ENCODE measurements at places on chromosomes 6 and 20.

- DNase-seq, result no peak
Observed at GRCh38 chr6:39867592-39867991, 66.7 kb downstream of the MOCS1 start.

DNA sequence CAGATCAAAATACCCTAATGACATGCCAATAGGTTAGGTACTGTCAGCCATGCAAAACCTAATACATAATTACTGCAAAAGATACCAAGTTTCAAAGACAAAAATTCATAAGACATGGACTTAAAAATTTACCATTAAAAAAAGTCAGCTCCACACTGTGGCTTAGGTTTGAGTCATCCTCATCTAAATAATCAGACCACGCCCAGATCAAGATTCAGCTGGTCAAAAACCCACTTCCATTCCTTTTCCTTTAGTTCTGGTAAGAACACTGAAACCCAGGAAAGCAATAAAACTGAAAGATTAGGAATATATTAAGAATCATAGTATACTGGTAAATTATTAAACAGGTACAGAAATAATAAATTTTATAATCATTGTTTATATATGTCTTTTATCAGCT lies 81.0 kb upstream of the ASF1A start:
- DNase-seq, result no peak

DNA sequence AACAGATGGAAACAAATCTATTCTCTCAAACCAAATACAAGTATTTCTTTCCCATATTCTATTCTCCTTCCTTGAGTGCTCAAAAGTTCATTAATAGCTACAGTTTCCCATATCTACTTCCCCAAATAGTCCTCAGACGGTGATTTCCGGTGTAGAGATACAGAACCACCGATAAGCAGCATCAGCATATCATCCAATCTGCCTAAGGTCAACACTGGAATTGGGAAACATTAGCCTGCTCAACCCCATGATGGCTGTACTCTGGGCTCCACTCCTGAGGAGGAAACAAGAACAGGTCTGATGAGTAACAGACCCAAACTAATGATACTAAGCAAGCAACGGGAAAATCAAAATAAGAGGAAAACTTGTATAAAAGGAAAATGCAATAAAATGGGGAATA lies 115.6 kb downstream of the EPB41L2 start:
- no peak for DNase-seq

GRCh38 chr20:49753133-49753532 lies 39.5 kb upstream of the B4GALT5 start:
- DNase-seq, result no peak

GRCh38 chr6:46781478-46782378 lies 11.5 kb upstream of the MEP1A start:
- no peak for DNase-seq

DNA sequence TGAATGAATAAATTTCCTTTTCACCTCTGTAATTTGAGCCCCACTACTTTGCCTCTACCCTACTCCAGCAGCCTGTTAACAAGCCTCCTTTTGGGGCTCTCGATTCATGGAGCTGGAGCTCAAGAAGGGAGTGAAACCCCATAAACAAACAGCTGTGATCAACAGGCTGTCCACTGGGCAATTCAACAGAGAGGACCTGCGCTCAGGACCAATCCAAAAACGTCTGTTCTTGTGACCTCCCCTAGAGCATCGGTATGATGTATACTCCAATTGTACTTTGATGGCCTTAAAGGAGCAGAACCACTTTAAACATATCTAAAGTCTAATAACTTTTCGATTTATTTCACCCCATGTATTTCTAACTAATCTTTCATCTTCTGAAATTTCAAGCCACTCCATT lies 37.4 kb downstream of the HIVEP2 start:
- no peak for DNase-seq

- no peak for DNase-seq
Observed at GRCh38 chr6:35216851-35217811, 3.4 kb downstream of the SCUBE3 start.

DNA sequence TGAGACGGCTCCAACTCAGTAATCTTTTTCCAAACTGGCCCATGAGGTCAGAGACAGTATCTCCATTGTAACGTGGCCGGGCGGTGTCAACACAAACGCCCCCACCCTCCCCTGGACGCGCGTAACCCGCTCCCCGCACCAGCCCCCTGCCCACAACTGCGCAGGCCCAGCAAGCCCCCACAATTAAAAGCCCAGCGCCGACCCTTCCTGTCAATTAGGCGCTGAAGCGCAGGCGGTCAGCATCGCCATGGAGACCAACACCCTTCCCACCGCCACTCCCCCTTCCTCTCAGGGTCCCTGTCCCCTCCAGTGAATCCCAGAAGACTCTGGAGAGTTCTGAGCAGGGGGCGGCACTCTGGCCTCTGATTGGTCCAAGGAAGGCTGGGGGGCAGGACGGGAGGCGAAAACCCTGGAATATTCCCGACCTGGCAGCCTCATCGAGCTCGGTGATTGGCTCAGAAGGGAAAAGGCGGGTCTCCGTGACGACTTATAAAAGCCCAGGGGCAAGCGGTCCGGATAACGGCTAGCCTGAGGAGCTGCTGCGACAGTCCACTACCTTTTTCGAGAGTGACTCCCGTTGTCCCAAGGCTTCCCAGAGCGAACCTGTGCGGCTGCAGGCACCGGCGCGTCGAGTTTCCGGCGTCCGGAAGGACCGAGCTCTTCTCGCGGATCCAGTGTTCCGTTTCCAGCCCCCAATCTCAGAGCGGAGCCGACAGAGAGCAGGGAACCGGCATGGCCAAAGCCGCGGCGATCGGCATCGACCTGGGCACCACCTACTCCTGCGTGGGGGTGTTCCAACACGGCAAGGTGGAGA lies at the start of the genes HSPA1A and HSPA1L:
TSS of gene HSPA1A (plus strand) at position 519 of the 814 bp plus-strand sequence. CDS start at position 733, 214 bp downstream.
TSS of gene HSPA1L (minus strand) at position 259 of the 814 bp plus-strand sequence. CDS start 3,311 bp downstream, outside the sequence.
- peak; percentile 45 for DNase-seq

DNA sequence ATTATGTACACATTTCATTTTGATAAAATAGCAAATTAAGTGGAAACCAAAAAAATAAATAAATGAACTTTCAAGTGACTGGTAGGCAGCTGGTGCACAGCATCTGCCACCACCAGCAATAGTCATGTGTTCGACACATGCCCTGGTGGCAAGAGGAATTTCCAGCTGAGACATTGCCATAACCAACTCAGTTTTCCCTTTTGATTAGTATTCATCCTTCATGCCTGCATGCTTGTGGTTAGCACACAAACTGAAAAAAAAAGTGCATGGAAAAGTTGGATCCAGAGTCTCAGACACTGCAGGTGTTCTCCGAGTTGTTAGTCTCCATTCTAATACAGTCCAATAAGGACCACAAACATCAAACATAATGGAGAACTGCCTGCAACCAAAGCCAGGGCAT lies 156.0 kb upstream of the SOX4 start:
- DNase-seq, result no peak

DNA sequence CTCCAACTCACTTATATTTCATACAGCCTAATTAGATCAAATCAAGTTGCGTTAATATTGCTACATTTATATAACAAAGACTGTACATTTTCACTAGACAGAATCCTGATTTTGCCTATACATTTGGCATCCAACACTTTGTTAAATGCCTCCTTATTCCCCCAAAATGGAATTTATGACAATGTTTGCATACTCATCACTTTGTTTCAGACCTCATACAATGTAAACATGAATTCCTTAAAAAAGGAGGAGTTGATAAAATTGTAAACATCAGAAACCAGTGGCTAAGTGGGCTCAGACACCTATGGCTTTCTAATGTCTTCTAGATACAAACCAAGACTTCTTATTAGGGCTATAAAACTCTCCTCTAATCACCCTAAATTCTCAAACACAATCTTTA lies 87.3 kb downstream of the CHD6 start:
- DNase-seq, result no peak

DNA sequence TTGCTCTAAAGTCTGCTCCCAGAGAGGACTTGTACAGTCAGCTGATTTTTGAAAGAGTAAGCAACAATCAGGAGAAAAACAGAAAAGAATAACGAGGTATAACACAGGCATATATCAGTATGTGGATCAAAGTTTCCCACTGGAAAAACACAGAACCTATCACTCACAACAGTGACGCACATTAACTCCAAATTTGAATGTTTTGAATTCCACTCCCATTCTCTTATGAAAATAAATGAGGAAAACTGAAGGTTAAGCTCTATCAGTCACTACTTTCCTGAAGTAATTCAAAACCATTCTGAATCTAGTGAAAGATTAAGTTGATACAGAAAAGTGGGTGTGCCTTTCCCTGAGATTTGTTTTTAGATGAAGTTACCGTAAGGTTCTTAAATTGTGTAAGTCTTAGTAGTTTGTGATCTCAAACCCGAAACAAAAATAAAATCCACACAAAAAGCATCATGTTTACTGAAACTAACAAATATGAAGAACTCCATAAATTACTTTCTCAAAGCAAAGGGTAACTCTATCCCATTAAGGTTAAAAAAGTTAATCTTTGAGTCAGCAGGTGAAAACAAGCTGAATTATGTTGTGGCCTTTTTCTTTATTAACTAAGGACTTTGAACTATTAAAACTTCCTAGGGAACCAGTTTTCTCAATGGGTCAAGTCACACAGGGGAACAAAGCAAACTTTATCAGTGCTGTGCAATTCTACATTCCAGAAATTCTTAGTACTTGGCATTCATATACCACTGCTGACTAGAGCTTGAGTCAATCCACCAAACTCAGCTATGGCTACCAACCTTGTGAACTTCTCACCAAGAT lies 115.7 kb downstream of the OGFRL1 start:
- no peak for DNase-seq

- peak; percentile 5 for DNase-seq
Observed at GRCh38 chr6:25652007-25652515, at the start of gene SCGN. TSS of gene SCGN (plus strand) at chr6:25652215. CDS start at chr6:25652404, 189 bp downstream.

DNA sequence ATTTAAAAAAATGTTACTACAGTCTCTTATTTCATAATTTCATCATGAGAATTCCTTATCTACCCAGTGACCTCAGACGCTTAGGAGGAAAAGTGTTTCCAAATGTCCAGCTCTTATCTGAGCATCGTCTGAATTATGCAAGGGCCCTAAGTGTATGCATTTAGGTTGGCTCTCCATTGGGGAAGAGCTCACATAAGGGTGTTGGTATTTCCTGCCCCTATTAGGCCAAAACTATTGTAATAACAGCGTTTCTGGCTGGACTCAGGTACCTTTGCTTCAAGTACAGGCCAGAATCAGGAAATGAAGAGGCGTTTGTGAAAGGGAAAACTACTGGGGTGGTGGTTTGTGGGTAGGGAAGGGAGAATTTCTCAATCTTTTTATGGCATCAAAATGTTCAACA lies 40.4 kb upstream of the SGK1 start:
- DNase-seq, result no peak

- no peak for DNase-seq
Observed at GRCh38 chr20:21113697-21114096, 7.5 kb upstream of the LINC00237 start.

DNA sequence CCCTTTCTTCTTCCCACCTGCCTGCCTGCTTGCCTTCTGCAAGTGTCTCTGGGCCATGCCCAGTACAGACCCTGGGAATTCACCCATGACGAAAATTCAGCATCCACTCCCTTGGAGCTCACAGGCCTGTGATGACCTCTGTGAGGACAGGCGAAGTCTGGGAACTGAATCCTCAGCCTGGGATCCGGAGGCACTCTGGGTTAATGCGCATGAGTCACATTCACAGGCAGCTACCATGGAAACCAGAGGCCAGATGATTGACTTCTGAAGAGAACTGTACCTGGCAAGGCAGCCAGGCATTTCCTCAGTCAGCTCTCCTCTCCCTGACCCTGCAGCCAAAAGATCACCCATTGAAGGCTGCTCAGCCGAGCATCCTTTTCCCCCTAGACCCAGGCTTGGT lies 41.0 kb downstream of the SLC9A8 start:
- no peak for DNase-seq

DNA sequence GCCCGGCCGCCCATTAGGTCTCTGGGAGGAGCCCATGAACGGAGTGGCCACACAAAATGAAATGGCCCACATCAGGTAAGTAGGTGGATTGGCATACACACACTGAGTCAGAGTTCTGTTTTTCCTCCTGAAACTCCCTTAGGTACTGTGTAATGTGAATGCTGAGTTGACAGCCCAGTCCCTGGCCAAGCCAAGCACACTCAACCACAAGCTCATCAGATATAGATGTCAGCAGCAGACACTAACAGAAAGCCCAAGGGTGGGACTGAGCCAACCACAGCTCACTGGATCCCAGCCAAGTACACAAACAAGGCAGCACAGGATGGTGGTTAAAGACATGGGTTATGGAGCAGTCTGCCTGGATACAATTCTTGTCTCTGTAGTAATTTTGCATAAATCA lies 403.4 kb downstream of the GJA1 start:
- no peak for DNase-seq

DNA sequence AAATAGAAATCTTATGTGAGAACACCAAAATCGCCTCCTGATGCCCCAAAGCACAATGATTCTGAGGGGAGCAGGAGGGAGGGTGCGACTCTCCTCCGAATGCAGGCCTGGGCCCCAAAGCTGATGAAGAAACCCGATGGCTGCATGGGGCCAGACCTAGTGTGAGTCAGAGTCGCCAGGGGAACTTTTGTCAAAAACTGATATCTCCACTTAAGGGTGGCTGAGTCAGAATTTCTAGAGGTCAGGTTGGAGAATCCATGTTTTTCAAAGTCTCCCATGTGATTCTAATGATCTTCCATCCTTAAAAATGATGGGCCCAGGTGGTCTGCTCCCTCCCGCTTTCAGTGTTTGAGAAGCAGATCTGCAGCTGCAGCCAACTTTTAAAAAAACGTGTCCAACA lies 172.8 kb downstream of the BACH2 start:
- no peak for DNase-seq

GRCh38 chr6:11357285-11357684 lies 124.8 kb upstream of the NEDD9 start:
- DNase-seq, result no peak

DNA sequence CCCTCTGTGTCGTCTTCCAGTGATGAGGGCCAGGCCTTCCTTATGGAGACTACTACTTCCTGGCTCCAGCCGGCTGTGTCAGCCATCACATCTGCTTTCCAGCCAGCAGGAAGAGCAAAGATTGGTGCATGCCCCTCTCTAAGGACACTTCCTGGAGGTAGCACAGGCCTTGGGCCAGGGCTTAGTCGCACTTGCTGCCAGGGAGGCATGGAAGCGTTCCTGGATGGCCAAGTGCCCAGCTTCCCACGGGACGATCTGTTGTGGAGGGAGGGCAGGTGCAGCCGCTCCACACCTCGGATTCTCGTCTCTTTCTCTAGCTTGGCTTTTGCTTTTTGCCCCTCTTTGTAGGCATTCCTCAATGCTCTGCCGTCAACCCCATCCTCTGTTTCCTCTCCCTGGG lies 11.9 kb downstream of the ERMARD start:
- DNase-seq, result no peak

- no peak for DNase-seq
Observed at GRCh38 chr20:52540509-52540908, 348.9 kb upstream of the ZFP64 start.

- no peak for DNase-seq
Observed at GRCh38 chr6:21053612-21054011, 519.4 kb downstream of the CDKAL1 start.
